ENCODE measurements at places on chromosomes 1 and 21.

GRCh38 chr1:70008660-70009059 lies 196.7 kb downstream of the LRRC40 start:
- no peak for DNase-seq

GRCh38 chr1:234286206-234286605 lies 87.0 kb upstream of the COA6 start:
- DNase-seq = no peak

- no peak for DNase-seq
Observed at GRCh38 chr1:167689567-167689920, 32.2 kb upstream of the MPZL1 start.

- DNase-seq = no peak
Observed at GRCh38 chr1:76640092-76640491, 227.2 kb upstream of the ST6GALNAC5 start.

- DNase-seq = no peak
Observed at GRCh38 chr1:205189131-205189530, 22.4 kb downstream of the DSTYK start.

DNA sequence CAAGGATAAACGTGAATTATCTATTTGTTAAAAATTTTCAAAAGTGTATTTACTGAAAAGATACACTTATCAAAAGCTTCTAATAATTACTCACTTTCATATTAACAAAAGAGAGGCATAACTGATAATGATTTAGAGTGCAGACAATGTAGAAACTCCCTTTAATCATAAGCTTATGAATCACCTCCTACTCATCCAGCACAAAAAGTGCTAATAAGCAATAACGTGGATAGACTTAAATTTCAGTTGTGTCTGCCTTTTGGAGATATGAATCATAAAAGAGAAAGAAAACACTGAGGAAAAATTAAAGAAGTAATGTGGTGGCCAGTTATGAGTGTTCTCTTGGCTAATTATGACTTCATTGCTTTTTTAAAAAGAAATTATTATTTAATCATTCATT lies 827.6 kb upstream of the B3GALT2 start:
- no peak for DNase-seq

DNA sequence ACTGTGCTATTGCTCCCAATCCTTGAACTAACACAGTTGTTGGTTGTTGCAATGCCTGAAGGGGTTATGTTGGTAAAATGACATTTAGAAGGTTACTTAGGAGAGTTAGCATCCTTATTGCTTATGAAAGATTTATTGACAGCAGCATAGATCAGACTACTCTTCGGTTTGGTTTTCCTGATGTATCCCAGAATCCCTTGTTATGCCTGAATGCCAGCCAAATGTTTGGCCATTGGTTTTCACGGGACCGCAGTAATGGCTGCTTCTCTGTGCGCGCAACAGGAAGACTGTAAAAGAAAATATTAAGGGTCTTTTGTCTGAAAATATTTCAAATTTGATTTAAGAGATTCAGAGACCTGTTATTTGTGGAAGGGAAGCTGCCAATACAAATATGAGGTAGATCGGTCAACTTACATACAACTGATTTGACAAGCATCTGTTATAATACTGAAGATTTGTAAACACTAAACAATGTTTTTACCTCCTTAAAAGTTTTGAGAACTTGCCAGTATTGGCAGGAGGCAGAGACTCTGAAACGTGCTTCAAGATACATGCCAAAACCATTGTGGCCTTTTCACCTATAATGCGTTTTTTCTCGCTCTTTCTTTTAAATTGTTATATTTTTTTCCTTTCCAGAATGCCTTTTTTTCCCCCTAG lies 8.3 kb downstream of the NFIA start:
- DNase-seq = no peak

DNA sequence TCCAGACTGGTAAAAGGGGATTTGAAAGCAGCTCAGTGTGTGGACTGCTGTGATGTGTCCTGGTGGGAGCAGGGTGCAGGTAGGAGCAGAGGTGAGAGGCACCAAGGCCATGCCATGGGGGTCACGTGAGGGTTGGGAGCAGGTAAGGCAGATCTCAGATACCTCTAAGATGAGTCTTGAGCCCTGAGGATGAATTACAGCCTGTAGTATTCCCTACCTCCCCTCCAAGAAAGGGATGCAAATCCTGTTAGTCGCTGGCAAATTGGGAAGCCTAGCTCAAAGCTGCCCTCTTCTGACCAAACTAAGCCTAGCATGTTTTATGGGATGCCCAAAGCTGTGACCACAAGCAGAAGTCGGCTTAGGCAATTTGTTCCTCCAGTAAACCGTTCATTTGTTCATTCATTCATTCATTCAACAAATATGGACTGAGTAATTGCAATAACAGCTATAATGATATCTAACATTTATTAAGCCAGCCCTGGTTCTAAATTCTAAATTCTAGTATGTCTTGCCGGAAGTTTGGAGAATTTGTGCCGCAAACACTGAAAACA lies 3.9 kb upstream of the NUAK2 start:
- DNase-seq = peak; percentile 58

DNA sequence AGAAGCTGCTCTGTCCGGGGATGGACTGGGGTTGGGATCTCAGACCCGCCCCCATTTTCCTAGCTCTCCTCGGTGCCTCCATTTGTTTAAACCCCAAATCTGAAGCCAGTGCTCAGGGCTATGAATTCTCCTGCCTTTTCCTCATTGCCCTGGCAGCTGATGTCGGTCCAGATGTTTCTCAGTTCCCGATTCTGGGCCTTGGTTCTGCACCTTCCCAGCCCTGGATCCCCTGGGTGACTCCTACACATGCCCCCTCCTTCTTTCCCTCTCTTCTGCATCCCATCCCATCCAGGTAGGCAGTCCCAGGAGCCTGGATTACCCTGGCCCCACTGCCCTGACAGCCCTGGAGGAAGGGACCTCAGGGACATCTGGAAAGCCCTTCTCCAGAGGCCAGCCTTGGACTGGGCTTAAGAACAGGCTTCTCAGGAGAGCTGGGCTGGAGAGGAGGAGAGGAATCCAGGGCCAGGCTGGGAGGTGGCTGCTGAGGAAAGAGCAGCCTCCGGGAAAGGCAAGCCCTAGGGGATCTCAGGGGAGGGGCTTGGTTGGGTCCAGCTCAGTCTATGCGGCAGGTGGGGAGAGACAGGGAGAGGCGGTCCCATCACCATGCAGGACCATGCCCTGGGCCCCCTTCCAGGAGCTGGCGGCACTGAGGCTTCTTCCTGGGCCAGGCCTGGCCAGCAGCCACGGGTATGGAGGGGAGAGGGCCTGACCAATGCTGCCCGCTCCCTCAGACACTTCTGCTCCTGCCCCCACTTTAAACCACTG lies 6.8 kb upstream of the EPS8L3 start:
- DNase-seq = no peak

DNA sequence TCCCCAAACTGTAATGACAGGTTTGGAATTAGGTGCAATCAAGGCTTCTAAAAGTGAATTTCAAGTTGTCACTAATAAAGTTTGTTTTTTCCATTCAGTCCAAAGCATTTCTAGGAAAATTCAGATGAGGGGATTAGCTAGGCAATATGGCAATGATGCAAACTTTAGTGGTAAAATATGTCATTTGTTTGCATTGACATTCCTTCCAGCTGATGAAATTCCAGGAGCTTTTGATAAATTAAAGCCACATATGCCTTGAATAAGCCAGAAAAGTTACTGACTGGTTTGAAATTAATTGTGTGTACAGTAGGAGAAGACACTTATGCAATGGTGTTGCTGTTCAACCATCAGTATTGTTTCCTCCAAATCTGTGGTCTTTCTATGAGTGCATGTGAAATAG lies 57.8 kb downstream of the MROH9 start:
- DNase-seq = no peak

GRCh38 chr1:225021037-225021436 lies 91.6 kb downstream of the DNAH14 start:
- DNase-seq = no peak

DNA sequence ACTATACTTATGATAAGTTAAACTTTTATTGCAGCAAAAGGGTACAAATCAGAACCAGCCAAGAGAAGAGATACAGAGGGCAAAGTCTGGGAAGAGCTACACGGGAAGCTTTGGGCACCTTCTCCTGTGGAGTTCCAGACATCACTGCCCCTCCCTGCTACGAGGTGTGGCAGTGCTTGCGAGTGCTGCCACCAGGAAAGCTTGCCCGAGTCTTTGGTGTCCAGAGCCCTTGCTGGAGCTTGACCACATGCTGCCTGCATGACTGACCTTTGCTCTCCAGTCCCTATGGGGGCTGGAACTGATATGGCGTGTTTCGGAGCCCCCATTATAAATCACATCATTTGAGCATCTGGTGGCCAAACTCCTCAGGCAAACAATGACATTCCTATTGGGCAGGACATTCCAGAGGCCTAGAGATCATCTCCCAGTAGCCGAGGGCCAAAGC lies 23.4 kb downstream of the PLEKHO1 start:
- no peak for DNase-seq

- DNase-seq = no peak
Observed at GRCh38 chr1:148385371-148386030, 97.6 kb downstream of the PPIAL4G start.

GRCh38 chr1:109242387-109242786 lies 7.0 kb upstream of the CELSR2 start:
- no peak for DNase-seq
